Endothelial cell of umbilical vein (primary cell): ENCODE measurements at places on chromosomes 6 and 20. TPM values are rescaled to one million over a fixed set of nuclear protein-coding genes. Genes with fewer than 3 reads are reported as not detected.

DNA sequence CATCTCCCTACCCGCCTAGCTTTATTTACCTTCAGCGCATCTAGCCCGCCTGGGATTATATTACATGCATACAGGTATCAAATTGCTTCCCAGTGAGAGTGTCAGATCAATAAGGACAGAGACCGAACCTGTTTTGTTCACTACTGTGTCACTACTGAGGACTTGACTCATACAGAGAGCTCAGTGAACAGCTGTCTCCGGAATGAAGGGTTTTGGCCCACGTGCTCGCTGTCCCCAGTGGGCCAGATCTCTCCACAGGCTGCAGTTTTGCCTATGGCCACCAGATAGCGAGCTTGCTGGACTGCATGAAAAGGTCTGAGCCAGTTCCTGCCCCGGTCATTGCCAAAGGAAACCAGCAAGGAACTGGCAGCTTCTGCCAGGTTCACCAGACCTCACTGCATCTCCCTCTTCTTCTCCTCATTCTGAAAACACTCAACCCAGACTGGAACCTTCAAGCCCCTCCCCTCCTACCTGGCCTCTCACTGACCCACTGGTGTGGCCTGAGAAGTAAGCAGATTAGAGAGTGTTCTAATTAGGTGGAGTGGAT lies 150.8 kb downstream of the ZMYND8 start:
- H3K27me3 ChIP-seq: no peaks in the 10 kb centered on the region
- H3K36me3 ChIP-seq: peaks cover 14% of the 10 kb centered on the region
- peak; percentile 64 for DNase-seq
- no peak overlapping the region for H3K4me3 ChIP-seq
- H3K4me1 ChIP-seq: peaks cover 7% of the 10 kb centered on the region

SEL1L2 gene
- not detected in 2 replicates for total RNA-seq

DNA sequence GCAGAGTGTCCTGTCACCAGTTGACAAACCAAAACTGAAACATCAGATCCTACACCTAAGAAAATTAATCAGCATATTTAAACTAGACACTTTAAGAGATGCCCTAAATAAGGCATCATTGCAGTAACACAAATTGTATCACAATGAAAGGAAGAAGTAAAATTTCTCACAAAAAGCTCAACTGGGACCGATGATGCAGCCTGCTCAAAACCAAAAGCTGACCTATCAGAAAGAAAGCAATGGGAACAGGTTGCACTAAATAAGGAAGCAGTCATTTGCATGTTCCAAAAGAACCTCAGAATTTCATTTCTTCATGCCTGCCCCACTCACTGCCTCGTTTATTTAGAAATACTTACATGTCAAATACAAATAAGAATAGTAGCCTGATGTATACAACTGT lies 12.1 kb downstream of the HIVEP2 start:
- H3K27me3 ChIP-seq: no peaks in the 10 kb centered on the region
- peaks cover under 1% of the 10 kb centered on the region for H3K4me1 ChIP-seq
- no peaks in the 10 kb centered on the region for H3K36me3 ChIP-seq
- H3K27ac ChIP-seq: no peak overlapping the region

DNA sequence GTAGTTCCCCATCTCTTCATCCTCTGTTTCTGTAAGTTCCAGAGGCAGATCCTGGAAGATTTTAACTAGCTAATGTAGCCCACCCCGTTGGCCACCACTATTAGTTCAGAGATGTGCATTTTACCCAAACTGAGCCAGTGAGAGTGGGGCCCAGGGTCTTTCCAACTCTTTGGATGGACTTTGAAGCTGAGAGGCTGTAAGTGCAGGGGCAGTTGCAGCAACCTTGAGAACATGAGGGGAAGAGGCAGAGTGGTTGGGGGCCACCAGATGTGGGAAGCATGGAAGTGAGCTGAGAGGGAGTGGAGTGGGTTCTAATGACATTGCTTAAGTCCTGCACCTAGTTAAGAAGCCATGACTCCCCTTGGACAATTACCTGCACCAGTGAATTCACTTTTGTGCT lies 72.2 kb downstream of the CDH26 start:
- no peak for DNase-seq
- H3K4me3 ChIP-seq: no peak overlapping the region
- H3K4me1 ChIP-seq: no peaks in the 10 kb centered on the region
- H3K36me3 ChIP-seq: no peaks in the 10 kb centered on the region

E2F1 gene
- 27.0 and 29.6 TPM in 2 replicates for total RNA-seq
